ENCODE measurements at places on chromosomes 12 and 14.

- DNase-seq = peak; percentile 80
Observed at GRCh38 chr12:75790219-75790618, 241.4 kb downstream of the PHLDA1 start.

DNA sequence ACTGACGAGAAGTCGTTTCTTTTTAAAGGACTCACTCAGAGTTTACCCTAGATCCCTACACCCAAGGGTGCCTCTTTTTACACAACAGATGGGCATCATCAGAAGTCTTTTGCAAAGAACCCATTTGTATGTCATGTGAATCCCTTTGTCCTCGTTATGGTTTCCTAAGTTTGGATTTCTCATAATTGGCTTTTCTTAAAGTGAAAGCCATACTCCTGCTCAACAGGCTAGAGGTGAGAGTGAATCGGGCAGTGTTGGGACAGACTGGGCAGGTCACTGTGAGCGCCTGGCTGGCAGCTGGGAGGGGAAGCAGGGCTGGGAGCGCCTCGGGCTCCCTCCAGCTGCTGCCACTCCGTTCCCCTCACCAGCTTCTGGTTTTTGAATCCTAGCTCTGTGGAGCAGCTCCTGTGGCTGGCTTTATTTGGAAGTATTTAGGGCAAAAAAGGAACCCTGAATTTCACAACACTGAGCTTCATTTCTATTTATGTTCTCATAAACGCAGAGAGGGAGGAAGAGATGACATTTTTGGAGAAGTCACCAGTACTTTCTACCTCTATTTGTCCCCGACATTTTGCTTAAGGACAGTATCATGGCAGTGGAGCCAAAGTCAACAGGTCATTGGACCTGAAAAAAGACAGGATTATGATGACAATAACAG is 63.8 kb upstream of the ACTN1 start:
- DNase-seq = no peak

GRCh38 chr12:40837891-40838429 is 145.7 kb downstream of the CNTN1 start:
- DNase-seq = no peak

- DNase-seq = no peak
Observed at GRCh38 chr14:22593189-22593588, 4.2 kb upstream of the DAD1 start.

- DNase-seq = no peak
Observed at GRCh38 chr14:105455086-105455640, 19.5 kb upstream of the CRIP2 start.

DNA sequence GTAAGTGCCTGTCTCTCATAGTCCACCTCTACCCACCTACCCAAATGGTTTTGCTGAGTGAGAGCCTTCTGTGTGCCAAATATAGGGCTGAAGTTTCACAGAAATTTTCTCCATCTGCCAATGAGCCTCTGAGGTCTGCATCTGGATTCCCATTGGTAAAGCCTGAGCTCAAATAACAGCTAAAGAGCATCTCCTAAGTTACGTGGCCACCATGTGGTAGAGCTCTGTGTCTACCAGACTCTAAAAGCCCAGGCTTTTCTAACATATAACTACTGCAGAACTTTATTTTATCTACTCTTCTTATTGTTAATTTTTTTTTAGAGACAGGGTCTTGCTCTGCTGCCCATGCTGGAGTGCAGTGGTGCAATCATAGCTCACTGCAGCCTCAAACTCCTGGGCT is 16.0 kb downstream of the AMDHD1 start:
- peak; percentile 51 for DNase-seq

GRCh38 chr12:6207259-6207925 is 7.2 kb downstream of the CD9 start:
- no peak for DNase-seq

DNA sequence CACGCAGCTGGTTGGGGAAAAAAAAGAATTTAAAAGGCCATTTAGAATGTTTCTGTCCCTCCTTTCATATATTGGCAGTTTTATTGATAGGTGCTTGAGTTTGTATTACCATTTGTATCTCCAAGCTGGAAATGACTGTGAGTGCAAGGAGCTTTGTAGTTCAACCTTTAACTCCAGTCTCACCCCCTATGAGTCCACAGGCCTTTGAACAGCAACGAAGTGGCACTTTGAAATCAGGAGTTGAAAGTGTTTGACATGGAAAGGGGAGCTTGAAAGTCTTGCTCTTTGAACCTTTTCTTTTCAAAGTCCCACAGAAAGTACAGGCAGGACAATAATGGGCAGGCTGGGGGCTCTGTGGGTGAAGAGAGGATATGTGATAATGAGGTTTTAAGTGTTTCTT is 480.3 kb downstream of the RERGL start:
- DNase-seq = no peak

DNA sequence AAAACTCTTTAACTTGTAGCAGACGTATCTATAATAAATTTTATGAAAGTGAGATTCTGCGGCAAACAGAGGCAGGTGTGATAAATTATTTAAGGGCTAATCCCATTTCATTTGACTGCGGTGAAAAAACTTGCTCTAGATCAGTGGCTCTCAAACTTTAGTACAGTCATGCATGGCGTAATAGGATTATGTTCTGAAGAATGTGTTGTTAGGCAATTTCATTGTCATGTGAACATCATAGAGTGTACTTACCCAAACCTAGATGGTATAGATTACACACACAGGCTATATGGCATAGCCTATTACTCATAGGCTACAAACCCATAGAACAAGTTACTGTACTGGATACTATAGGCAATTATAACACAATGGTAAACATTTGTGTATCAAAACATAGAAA is 83.7 kb downstream of the HEATR5A start:
- DNase-seq = peak; percentile 76

GRCh38 chr14:102909911-102910310 is 12.6 kb upstream of the AMN start:
- DNase-seq = no peak

DNA sequence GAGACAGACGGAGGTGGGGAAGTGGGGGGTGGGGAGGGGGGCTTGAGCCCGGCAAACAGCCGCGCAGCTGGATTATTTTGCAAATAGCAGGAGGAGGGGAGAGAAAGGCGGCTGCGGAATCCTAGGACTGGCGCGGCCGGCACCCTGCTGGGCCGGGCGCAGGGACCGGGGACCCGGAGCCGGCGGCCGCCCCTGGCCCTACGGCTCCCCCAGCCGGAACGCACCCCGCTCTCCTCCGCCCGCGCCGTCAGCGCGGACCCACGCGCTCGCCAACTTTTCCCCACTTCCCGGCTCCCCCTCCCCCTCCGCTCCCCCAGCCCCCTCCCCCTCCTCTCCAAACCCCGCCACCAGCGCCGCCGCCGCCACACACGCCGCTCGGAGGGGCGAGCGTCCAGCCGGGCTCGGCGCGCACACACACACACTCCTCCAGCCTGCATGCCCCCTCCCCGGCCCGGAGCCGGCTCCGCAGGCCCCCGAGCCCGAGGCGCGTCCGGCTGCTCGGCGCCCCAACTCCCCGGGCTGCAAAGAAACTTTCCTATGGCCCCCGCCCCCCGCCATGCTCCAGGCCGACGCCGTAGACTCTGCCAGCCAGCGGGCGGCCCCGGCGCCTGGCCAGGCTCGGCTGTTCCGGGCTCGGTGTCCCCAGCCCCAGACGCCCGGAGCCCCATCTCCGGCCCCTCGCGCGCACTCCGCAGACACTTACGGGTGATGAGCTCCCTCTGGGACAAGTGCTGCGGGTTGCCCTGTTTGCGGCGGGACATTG is 1.4 kb downstream of the BCL11B start:
- no peak for DNase-seq

GRCh38 chr14:93369713-93370266 is 22.8 kb downstream of the COX8C start:
- DNase-seq = no peak

DNA sequence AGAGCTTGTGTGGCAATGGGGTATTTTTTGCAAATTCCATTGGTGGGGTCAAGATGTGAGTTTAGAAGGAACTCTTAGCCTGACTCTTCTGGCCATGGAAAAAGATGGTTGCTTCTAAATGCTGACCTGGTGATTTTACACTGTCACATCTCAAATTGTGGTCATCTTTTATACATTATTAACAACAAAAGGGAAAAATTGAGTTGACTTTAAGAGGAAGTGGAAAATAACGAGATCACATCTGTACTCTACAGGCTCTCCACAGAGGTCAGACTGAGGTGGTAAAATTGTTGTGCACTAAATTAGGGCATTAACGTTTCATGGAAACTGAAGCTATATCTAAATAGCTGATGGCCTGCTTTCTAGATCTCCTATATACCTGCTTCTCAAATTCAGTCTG is 44.7 kb downstream of the PTPN11 start:
- DNase-seq = no peak

DNA sequence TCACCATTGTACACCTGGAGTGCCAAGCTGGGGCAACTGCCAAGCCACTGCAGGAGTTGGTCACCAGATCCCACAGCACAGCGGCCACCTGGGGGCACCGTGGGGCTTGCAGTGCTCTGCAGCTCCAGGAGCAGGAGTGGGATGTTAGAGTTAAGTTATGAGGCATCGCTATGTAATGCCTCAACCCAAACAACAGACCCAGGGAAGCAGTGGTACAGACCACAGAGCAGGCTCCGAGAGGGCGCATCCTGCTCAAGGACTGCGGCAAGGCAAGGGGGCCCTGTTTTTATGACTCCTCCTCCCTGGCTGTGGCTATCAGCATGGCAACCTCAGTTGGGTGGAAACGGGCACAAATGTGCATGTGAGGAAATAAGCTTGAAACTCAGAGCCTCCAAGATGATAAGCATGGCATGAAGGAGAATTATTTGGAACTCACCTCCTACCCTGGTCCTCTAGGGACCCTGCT is 63.1 kb downstream of the ARL6IP4 start:
- peak; percentile 97 for DNase-seq

DNA sequence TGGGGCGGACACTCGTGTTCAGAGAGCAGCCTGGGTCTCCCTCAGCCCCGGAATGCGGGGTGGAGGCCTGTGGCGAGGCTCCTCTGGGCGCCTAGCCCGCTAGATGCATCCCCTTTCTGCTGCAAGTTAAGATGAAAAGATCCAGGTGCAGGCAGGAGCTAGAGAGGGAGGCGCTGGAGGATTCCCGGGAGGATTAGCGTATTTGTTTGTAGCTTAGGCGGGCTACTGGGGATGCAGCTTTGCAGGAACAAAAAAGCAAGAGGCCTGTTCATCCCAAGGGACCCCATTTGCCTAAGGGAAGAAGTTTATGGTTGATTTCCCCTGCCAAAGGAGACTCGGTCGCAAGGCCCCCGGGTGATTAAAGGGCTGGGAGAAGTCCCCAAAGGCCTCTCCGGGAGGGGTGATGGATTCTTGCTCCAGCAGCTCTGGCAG is 824 bp downstream of the CCDC177 start:
- DNase-seq = no peak

GRCh38 chr14:24870949-24871701 is 178.8 kb downstream of the STXBP6 start:
- no peak for DNase-seq

DNA sequence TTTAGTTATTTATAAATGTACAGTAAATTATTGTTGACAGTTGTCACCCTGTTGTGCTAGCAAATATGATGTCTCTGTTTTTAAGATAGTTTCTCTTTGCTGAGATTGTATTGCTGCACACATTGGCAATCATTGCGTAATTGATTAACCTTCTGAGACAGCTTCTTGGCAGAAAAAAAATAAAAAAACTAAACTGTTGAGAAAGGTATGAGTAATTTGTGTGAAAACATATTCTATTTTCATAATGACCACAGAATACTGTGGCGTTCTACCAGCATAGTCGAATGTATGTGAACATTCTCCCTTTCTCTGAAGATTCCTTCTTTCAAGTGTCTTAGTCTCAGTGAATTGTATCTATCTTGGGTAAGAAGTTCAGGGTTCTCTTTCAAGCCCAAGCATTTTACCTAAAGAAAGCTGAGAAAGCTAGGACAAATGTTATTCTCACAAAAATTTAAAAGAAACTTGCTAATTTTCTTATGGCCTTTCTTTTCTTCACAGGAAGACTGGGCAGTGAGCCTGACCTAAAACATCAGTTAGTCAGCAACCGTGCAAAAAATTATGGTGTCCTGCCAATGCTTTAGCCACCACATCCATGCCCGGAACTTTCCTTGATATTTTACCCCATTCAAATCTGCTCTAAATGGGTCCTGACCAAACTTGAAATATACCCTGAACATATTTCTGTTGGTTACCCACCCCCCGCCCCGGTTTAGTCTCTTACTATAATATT is 69.0 kb upstream of the REP15 start:
- peak; percentile 86 for DNase-seq

DNA sequence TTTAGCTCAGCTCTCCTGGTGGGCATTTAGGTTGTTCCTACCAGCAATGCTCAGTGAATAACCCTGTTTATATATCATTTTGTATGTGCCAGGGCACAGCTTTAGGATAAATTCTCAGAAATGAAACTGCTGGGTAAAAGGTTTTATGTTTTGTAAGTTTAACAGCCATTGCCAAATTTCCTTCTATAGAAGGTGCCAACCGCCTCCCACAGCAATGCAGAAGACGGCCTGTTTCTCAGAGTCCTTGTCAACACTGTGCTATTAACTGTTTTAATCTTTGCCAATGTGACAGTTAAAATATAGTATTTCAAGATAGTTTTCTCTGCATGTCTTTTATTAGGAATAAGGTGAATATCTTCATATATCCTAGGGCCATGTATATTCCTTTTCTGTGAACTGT is 65.0 kb downstream of the PPP1R13B start:
- DNase-seq = no peak

GRCh38 chr14:70640938-70641547 is 673 bp upstream of the TTC9 start:
- peak; percentile 45 for DNase-seq

DNA sequence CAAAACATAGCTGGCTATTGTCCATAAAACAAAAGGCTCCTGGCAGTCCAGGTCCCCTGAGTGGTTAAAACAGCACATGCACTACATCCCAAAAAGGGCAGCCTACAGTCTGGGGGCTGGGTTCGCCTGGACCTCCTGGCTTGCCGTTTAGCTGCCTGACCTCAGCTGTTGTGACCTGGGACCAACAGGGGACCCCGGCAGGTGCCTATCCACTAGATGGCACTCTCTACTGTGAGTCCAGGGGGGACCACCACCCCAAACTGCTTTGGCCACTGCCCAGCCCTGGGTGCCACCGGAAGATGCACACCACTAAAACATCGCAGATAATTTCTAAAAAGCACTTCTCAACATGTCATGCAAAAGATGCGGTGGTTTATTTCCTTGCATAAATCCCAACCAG is 2.9 kb upstream of the RTL1 start:
- DNase-seq = no peak

- no peak for DNase-seq
Observed at GRCh38 chr12:103626498-103626897, 39.4 kb downstream of the STAB2 start.

- no peak for DNase-seq
Observed at GRCh38 chr14:94379291-94380224, 8.8 kb downstream of the SERPINA1 start.

DNA sequence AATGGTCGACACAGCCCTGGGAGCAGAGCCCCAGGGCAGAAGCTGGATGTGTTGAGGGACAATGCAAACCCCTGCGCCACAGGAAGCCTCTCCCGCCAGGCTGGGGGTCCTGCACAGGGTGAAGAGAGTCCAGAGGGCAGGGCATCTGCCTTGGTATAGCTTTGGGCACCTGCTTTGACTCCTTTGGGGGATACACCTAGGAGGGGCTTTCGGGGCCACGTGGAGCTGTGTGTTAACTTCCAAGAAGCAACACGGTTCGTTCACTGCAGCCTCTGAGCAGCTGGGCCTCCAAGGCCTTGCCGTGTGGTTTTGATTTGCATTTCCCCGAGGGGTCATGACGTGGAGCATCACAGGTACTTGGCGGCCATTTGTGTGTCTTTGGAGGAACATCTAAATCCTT is 5.8 kb upstream of the PUS1 start:
- DNase-seq = no peak

All from ELR (cell line).